ENCODE measurements at places on chromosomes 6 and 20. TPM values are rescaled to one million over a fixed set of nuclear protein-coding genes. Genes with fewer than 3 reads are reported as not detected.

ANKRD66 gene
- not detected for total RNA-seq

IPCEF1 gene
- total RNA-seq, result 1.6 TPM

DNA sequence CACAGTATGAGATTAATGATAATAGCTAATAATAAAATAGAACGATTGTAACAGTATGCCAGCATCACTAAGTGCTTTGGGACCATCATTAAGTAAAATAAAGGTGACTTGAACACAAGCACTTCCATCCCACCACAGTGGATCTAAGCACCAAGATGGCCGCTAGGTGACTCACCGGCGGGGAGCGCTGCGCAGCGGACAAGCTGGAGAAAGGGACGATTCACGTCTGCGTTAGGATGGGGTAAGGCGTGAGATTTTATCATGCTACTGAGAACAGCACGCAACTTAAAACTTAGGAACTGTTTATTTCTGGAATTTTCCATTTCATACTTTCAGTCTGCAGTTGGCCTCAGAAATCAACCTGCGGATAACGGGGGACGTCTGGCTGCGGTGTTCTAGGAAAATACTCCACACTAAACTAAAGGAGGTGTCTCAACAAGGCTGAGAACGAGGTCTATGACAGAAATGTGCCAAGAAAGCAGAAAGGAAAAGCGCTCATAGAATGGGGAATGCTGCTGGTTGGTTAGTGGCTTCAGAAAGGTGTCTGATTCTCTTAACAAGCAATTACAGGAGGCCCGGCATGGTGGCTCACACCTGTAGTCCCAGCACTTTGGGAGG, 114.5 kb downstream of the GMPR start:
- no peak for DNase-seq

SLC22A16 gene
- 0.42 TPM for total RNA-seq

GHRH gene
- not detected for total RNA-seq

THBD gene
- total RNA-seq, result 45.2 TPM

DNA sequence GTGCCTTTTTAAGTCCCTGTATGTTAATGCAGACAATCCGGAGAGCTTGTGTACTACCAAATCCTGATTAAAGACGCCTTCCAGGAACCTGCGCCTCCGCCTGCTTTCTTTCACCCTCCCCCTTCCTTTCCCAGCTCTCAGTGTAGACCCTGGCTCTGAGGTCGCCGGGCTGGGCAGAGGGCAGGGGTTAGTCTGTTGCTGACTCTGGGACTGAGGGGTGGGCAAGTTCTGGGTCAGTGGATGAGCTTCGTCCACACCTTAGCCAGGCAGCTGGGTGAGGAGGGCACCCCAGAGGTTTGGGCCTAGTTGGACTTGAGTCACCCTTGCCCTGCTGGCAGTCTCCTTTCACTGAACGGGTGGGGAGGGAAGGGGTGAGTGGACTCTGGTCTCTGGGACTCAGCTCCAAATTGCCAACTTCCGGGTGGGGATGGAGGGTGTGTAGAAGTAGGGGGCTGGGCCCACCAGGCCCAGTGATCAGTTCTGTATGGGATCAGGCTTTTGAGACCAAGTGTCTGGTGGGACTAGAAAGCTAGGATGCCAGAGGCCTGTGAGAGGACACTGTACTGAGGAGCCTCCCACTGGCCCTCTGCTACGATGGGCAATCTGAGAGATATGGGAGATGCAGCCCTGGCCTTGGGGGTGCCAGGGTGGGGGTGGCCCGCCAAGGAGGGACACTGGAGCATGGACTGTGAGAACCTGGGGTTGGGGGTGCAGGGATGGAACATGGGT, 21.3 kb upstream of the SLC22A7 start:
- DNase-seq, result no peak

GRCh38 chr6:43434001-43434840, 6.9 kb downstream of the ABCC10 start:
- no peak for DNase-seq

BMP6 gene
- not detected for total RNA-seq

DNA sequence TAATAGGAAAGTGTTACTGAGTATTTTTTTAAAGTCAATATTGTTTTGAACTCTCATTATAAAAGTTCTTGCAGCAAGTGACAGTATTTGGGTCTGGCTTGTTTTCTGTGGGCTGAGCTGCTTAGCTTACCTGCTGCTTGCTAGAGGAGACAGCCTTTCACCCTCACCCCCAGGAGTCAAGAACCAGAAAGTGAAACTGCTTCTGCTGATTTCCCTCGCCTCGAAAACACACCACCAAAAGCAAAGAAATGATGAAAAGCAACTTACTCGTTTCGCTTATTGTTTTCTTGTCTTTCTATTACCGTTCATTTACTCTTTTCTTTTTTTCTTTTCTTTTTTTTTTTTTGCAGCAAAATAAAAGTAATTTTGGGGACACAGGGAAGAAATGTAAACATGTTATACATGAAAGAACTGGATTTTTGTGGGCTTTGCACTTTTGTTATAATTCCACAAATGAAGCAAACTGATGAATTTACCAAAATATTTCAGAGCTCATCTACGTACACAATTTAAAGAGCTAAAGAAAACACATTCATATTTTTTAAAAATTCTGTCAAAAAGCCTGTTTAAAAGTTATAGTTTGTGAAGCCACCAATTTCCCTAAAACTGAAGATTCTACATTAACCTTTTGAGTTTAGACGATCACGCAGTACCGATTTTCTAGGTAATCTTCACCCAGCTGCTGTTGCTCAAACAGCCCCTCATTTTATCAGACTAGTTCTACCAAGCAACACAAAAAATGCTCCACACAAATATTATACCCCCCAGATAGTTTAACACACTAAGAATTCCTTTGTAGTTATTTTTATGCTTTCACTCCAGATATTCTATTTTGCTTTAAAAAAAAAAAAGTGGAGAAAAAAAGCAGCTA, 1.7 kb downstream of the SCML4 start:
- peak; percentile 31 for DNase-seq

KCNG1 gene
- 4.5 TPM for total RNA-seq

DNA sequence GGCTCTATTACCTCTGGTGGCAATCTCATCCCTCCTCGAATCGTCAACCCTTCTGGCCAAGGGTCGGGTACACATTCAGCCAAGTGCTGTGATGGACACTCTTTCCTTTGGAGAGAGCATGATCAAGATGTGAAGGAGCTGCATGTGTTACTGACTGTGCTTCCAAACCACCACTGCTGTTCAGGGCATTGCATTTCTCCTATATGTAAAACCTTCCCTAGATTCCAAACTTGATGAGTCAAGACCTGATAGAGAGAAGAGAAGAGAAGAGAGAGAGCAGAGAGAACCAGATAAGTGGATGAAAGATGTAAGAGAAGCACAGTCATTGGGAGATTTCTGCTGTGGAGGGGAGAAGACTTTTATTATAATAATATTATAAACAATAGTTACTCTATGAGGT, 162.2 kb downstream of the KCNQ5 start:
- DNase-seq, result peak; percentile 41

FUT9 gene
- total RNA-seq, result not detected

PDYN gene
- total RNA-seq, result not detected

ZBTB22 gene
- 18.0 TPM for total RNA-seq

EPB41L2 gene
- 36.1 TPM for total RNA-seq

DNA sequence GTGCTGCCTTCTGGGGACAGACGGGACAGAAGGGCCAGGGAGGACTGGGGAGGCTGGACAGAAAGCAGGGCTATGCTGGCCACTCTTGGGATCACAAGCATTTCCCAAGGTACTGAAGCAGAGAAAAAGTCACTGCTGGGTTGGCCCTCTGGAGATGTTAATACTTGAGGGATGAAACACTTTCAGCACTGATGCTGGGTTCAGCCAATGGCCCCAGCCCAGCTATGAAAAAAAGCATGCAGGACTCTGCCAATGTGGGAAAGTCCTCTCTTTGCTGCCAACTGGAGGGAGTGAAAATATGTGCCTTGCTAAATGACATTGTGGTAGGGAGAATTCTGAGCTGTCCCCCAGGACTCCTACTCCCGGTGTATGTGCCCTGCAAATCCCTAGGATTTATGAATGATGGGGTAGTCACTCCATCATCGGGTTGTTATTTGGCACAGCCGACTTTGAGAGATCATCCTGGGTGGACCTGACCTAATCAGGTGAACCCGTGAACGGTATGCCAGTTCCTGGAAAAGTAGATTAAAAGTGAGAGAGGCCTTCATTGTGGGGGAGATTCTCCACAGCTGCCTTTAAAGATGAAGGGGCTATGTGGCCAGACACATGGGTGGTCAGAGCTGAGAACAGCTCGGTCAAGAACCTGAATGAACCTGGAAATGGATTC, 119.9 kb upstream of the TRAF3IP2 start:
- DNase-seq, result no peak

- DNase-seq, result no peak
Observed at GRCh38 chr20:16308754-16309153, 264.5 kb downstream of the KIF16B start.

GRCh38 chr20:61731363-61732181, 334.1 kb downstream of the TAF4 start:
- peak; percentile 67 for DNase-seq

DNA sequence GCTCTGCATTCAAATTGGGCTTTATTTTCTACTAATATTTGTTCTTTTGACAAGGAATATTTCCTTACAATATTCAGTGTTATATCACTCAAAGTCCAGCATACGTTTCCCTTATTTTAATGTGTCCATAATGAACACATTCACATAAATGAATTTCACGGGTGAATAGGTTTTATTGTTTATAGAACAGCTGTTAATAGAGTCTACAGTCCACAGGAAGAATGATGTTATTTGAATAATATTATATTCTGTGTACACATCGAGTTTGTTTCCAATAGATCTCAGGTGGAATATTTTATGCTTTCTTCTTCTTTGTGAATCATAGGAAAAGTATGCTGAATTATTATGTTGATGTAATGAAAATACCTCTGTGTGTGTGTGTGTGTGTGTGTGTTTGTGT, 582.4 kb downstream of the CDH26 start:
- DNase-seq, result no peak

- DNase-seq, result no peak
Observed at GRCh38 chr6:87341899-87342298, 2.7 kb upstream of the C6orf163 start.

DNA sequence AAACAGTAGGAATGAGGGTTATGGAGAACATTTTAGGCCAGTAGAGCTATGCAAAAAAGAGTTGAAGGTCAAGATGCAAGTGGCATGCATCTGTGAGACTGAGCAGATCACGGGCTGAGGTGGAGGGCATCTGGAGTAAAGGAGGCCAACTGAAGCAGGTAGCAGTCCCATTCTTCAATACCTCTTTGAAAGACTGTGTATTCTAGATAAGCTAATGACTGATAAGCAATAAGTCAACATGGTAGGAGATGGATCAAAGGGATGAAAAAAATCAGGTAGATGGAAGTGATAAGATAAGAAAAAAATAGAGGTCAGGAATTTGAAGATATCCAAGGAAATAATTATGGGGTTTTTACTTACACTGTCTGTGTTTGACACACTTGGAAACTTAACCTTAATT, 55.6 kb downstream of the ARMC2 start:
- no peak for DNase-seq

AGER gene
- total RNA-seq, result 0.15 TPM

SLC24A3 gene
- total RNA-seq, result 2.8 TPM

SUMO4 gene
- not detected for total RNA-seq

SGK2 gene
- total RNA-seq, result not detected

GRCh38 chr20:32970973-32971300, 33.3 kb downstream of the SUN5 start:
- no peak for DNase-seq

TPX2 gene
- 319 TPM for total RNA-seq

DNA sequence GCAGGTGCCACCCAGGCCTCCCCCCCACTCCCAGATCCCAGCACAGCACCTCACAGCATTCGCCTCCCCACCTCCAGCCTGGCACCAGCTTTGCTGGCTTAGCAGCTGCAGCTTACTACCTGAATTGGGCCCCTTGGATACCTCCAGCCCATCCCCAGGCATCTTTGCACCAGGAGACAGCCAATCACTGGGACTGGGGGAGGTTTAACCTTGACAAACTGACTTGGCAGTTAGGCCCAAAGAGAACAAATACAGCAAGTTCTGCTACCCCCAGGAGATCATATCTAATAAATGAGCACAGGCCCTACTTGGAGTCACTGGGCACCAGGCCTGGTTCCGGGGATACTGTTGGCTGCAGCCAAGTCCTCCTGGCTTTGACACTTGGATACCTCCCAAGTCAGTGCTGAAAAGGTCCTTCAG, 8.8 kb downstream of the PDRG1 start:
- no peak for DNase-seq

DNA sequence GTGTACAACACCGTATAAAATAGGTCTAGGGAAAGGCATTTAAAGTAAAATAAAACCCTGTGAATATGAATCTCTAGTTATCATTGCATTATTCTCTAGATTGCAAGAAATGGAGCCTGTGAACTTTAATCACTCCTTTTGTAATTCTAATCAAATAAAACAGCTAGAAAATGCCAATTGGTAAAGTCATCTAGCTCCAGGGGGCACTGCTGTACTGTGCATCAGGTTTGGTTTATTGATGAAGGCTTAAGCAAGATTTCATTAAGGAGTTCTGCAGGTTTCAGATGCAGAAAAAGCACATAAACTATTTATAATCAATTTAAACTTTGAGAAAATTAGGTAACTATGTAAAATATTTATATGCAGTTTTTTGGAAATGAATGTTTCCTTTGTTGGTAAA, 645.0 kb downstream of the PHF3 start:
- DNase-seq, result peak; percentile 63

DNA sequence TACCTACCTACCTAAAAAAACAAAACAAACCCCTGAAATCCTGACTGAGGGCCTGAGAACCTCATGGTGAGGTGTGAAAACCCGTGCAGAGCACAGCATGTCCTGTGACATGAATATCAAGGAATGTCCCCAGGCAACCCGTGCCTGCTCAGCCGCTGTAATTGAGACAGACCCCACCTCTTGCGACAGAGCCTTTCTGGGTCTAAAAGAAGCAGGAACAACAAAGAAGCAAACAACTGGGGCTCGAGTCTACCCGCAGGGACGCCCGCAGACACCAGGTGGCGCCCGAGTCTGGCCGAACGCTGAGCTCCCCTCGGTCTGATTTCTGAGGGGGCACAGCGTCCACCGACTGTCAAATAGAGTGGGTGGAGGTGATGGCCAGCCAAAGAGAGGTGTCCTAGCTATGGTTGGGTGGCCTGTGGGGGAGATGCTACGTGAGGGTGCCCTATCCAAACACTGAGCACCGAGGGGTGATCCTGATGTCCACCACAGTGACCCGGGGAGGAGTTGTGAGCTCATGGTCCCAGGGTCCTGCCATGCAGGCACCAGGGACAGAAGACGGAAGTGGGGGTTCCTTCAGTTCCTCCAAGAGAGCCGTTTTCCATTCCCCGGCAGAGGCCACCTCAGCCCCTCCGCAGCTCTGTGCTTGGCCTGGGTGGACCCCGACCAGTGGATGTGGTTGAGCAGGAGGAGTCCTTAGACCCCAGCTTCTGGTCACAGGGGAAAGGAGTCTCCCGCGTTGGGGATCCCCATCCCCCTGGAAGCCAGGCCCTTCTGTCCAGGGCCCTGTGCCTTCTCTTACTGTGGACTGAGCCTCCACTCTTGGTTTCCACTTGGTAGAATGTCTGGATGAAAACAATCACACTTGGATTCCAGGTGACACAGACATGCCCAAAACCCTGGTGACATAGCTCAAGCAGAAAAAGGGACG, 268.2 kb downstream of the CDC5L start:
- DNase-seq, result peak; percentile 79

CST2 gene
- total RNA-seq, result not detected
